ENCODE measurements at places on chromosomes 2 and 18. TPM values are rescaled to one million over a fixed set of nuclear protein-coding genes. Genes with fewer than 3 reads are reported as not detected.

DNA sequence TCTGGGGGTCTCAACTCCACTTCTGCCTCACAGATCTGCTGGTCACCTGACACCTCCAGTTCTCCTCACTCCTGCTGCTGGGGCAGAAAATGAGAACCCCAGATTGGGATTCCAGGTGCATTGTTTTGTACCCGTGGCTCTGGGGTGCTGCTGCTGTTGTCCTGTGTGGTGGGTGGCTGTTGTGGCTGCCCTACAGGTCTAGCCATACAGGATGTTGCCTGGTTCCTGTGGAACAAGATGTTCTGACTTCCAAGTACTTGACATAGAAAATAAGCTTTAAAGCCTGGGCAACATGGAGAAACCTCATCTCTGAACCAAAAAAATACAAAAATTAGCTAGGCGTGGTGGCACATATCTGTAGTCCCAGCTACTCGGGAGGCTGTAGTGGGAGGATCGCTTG, 38.1 kb downstream of the CHRNA1 start:
- DNase-seq = peak; percentile 34

DNA sequence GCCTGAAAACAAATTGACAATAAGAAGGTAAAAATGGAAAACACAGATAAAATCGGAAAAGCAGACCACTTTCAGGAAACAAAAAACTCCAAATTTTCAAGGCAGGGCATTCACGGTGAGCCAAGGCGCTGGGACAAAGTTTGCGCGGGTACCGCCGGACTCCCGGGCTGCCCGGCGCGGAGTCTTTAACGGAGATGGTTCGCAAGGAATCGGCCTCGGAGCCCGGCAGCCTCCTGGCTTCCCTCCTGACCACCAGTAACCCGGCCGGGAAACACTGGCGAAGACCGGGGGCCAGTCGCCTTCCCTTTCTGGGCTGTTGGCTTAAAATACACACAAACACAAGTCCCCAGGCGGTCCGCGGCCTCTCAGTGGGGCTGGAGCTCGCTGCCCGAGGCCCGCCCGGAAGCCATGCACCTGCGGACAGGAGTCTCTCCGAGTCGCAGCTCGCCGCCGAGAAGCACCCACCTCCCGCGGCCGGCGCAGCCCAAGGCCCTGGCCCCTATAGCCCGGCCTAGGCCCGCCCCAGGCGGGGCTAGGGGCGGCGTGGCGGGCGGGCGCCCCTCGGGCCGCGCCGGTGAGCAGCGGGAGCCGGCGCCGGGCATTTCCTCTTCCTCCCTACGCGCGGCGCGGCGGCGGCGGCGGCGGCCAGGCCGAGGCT, 622 bp upstream of the KCMF1 start:
- peak; percentile 58 for DNase-seq

DNA sequence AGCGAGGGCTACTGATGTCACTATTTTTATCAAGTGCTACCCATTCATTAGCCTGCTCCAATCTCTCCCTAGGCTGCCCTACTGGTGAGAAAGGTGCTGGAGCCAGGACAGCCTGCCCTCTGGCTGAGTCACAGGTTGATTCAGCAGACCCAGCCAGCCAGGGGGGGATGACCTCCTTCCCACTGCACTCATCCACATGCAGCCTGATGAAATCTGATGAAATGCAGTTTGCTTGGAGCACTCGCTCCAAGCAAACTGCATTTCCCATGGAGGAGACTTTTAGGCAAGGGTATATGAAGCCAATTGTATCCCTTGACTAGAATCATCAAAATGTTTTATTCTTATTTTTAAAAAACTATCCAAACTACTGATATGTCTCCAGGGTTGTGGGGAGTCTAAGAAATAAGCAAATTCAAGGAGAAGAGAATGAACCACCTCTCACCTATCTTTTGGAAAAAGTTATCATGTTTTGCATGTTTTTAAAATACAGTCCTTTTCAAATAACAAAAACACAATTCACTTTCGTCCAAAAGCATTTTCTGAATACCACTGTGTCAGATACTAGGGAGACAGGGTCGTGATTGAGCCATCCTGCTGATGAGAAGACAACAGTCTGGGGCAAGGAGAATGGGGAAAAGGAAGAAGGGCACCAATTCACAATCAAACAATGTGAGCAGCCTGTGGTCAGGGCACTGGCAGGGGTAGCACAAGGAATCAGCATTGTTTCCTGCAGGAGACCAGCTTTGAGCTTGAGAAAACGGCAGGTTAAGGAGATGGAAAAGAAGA, 128.3 kb downstream of the AFF3 start:
- no peak for DNase-seq

DNA sequence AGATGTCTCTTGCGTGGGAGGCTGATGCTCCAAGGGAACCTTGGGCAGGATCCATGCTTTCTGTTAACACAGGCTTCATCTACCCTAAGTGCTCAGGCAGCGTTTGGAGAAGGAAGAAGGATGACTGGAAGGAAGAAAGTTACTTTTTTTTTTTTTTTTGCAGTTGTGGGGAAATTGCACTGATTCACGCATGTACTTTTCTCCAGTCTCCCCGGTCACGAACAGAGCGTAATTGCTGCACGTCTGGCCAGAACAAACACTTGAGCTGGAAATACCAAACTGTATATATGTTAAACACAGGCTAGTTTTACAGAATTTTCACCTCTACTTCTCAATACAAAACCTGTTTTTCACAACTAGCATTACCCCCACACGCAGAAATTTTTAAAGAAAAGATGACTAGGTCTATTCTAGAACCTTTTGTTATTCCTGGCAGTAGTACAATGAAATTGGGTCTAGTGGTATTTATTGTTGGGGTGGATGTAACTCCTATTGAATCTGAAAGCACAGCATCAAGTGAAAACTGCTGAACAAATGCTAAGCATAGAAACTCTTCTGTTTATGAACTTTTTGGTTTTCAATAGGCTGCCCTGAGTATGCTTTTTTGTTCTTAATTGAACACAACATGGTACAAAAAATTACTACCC, 9.3 kb upstream of the SCYGR5 start:
- no peak for DNase-seq

- no peak for DNase-seq
Measured at GRCh38 chr2:44934038-44934982, 7.2 kb upstream of the SIX3 start.

- no peak for DNase-seq
Measured at GRCh38 chr2:23784971-23785370, 142.0 kb downstream of the ATAD2B start.

- no peak for DNase-seq
Measured at GRCh38 chr2:83186105-83186760, 1272.8 kb downstream of the SUCLG1 start.

The APOB gene
- total RNA-seq = under 0.01 TPM

- DNase-seq = no peak
Measured at GRCh38 chr2:138548796-138549195, 47.2 kb downstream of the SPOPL start.

The TMEM131 gene
- total RNA-seq = 13.5 TPM

The TRIP12 gene
- 78.6 TPM for total RNA-seq

- DNase-seq = no peak
Measured at GRCh38 chr2:46612675-46613074, 133.3 kb downstream of the TMEM247 start.

DNA sequence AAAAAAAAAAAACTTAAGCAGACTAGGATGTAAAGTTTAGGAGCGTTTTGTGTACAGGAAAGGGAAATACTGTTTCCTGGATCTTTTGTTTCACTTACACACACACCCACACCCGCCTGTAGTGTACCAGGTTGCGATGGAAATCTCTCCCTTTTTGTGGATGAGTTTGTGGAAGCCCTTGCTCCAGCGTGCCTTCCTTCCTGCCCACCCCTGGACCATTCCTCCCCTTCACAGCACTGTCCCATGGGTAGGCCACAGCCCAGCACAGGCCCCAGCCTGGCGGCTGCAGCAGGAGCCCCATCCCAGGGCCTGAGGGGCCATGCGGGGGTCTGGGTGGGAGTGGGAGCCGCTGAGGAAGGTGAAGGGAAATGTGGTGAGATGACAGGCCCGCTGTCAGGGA, 15.1 kb downstream of the MALL start:
- no peak for DNase-seq

- DNase-seq = no peak
Measured at GRCh38 chr2:68190991-68191731, 33.5 kb downstream of the PNO1 start.

GRCh38 chr18:8721094-8721669, 15.8 kb downstream of the MTCL1 start:
- no peak for DNase-seq

DNA sequence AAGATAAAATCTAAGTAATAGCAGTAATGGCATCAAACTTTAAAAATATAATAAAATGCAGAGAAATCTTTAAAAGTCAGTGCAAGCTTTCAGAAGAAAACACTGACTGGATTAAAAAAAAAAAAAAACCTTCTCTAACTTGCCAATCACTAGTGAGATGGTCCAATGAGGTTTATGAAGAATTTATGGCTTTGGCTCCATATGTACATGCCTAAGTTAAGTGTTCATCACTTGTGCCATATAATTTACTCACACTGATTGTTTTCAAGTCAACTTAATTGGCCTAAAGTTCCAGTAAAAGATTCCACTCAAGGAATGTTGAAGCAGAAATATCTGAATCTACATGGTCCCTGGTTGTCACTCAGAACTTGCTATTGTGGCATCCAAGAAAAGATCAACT, 40.7 kb upstream of the RAB27B start:
- DNase-seq = no peak

- DNase-seq = no peak
Measured at GRCh38 chr2:237276716-237277490, 137.1 kb downstream of the COL6A3 start.

The CERKL gene
- total RNA-seq = under 0.01 TPM

DNA sequence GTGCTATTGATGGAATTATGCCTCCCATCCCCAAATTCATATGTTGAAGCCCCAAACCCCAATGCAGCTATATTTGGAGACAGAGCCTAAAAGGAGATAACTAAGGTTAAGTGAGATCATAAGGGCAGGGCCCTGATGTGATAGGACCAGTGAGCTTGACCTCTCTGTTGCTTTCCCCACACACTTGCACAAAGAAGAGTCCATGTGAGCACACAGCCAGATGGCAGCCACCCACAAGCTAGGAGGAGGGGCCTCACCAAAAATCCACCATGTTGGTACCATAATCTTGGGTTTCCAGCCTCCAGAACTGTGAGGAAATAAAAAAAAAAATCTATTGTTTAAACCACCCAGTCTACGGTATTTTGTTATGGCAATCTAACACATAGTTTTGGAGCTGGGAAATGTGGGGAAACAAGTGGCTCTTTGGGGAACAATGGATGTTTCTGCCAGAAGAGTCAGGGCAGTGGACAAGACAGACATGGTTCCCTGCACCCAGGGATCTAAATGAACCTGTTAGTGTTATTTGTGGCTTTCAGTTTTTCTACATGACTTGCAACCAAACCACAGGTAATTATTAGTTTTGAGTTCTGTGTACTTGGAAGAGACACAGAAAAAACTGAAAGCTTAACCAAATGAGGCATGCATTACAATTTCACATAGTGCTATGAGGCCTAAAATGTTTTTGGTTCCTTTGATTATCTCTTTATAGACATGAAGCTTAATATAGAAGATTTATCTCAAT, 259.1 kb downstream of the LTBP1 start:
- no peak for DNase-seq

DNA sequence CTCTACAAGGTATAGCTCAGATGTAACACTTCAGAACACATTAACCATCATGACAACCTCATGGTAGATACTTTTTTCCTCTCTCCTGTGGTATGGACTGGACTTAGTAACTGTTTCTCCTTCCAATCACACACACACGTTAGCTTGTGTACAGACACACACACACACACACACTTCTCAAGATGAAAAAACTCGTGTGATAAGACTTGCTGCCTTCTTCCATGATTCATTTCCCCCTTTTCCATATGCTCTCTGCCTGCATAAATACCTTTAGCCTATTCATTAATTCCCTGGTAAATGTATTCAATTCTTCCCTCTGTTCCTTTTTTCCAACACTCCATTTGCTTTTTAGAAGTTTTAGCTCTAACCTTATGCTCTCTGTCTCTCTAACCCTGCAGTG, 118.9 kb upstream of the TANK start:
- no peak for DNase-seq

The TFCP2L1 gene
- total RNA-seq = 0.54 TPM

- peak; percentile 68 for DNase-seq
Measured at GRCh38 chr2:137865954-137866540, 98.2 kb upstream of the HNMT start.

The C2orf78 gene
- total RNA-seq = not detected

DNA sequence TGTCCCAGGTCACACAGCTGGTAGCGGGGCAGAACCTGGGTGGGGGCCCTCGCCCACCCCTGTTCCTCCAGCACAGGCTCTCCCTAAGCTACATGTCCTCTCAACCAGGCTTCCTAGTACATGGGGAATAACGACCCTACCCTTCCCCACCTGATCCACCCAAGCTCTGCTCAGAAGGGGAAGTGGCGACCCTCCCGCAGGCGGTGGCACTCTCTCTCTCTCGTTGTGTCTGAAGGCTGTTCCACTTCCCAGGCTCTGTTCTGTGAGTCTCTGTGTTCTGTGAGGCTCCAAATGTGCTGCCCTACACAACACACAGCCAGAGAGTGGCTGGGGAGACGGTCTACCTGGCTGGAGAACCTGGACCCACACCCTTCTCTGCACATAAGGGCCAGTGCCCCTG, 135.8 kb downstream of the COPS8 start:
- DNase-seq = no peak

DNA sequence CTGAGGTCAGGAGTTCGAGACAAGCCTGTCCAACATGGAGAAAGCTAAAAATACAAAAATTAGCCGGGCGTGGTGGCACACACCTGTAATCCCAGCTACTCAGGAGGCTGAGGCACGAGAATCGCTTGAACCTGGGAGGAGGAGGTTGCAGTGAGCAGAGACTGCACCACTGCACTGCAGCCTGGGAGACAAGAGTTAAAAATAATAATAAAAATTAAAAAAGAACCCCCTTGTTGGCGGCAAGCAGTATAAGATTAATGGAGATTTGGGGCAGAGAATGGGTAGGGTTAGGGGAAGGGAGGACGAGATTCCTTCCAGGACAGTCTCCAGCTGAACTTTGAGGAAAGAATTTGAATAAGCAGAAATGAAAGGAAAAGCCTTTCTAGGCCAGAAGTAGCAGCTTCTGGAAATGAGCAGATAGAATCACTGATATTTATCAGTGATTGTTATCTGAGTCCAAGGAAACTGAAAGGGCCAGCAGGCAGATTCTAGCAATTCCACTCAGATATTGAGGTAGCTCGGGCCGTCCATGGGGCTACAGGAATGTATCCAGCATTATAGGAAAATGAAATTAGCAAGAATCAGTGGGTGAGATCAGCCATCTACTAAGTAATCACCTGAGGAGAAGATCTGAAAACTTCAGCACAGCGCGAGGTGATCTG, 7.0 kb upstream of the MYCN start:
- DNase-seq = no peak

Data from hematopoietic multipotent progenitor cell (in vitro differentiated cells).